ENCODE measurements at places on chromosomes 1 and 21. TPM values are rescaled to one million over a fixed set of nuclear protein-coding genes. Genes with fewer than 3 reads are reported as not detected.

RUSC1 gene
- 95.1 TPM for total RNA-seq

TRNP1 gene
- total RNA-seq, result 40.9 TPM

KISS1 gene
- total RNA-seq, result not detected

PTGFR gene
- total RNA-seq, result 0.53 TPM

CFHR3 gene
- total RNA-seq, result not detected

TSPAN2 gene
- total RNA-seq, result 1.3 TPM

LMX1A gene
- not detected for total RNA-seq

Data from dorsolateral prefrontal cortex (tissue), 122 donors.